Gastrocnemius medialis (tissue), 4 donors: ENCODE measurements at places on chromosomes 3 and 15. TPM values are rescaled to one million over a fixed set of nuclear protein-coding genes. Genes with fewer than 3 reads are reported as not detected.

DNA sequence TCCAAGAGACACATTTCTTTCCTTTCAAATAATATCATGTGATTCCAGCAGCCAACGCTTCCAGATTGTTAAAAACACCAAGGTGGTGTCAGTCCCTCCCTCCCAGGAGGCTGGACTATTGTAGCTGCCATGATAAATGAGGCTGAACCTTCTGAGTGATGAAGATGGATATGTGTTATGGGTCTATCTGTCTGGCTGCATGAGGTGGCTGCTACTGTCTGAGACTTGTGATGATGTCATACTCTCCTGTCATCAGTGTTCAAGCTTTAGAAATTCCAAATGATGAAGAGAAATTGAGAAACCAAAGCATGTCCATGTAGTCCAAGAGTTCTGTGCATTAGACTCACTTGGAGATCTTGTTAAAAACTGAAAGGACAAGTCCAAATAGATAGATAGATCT lies 683.0 kb downstream of the NTRK3 start:
- no peaks in the 10 kb centered on the region for H3K4me1 ChIP-seq
- no peak overlapping the region for H3K27ac ChIP-seq
- H3K4me3 ChIP-seq = no peak overlapping the region
- no peaks in the 10 kb centered on the region for H3K27me3 ChIP-seq

- H3K4me3 ChIP-seq = no peak overlapping the region
- H3K27ac ChIP-seq = no peak overlapping the region
- H3K36me3 ChIP-seq = no peaks in the 10 kb centered on the region
- DNase-seq = peak; percentile 20
Observed at GRCh38 chr3:131072845-131073244, 46.2 kb downstream of the NEK11 start.

GRCh38 chr3:193805448-193805847 lies 212.4 kb downstream of the OPA1 start:
- no peaks in the 10 kb centered on the region for H3K27me3 ChIP-seq
- H3K4me1 ChIP-seq = no peaks in the 10 kb centered on the region
- H3K27ac ChIP-seq = no peak overlapping the region
- DNase-seq = peak; percentile 22
- no peak overlapping the region for H3K4me3 ChIP-seq

DNA sequence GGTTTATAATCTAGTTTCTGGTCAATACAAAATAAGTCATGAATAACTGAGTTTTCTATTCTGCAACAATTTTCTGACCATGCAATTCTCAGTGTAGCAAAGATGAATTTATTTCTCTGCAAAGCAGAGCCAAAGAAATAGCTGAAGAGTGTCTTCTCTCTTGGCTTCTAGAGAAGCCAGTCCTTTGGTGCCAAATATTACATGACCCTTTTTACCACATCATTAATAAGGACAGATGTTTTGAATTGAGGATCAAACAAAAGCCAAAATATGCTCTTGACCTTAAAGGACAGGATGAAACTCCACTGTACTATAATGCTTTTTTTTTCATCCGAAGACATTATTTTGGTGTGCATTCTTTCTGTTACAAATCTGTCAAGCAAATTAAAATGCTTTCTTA lies 40.2 kb upstream of the OSTN start:
- H3K4me3 ChIP-seq = no peak overlapping the region
- H3K27ac ChIP-seq = no peak overlapping the region
- no peaks in the 10 kb centered on the region for H3K4me1 ChIP-seq
- DNase-seq = no peak

DNA sequence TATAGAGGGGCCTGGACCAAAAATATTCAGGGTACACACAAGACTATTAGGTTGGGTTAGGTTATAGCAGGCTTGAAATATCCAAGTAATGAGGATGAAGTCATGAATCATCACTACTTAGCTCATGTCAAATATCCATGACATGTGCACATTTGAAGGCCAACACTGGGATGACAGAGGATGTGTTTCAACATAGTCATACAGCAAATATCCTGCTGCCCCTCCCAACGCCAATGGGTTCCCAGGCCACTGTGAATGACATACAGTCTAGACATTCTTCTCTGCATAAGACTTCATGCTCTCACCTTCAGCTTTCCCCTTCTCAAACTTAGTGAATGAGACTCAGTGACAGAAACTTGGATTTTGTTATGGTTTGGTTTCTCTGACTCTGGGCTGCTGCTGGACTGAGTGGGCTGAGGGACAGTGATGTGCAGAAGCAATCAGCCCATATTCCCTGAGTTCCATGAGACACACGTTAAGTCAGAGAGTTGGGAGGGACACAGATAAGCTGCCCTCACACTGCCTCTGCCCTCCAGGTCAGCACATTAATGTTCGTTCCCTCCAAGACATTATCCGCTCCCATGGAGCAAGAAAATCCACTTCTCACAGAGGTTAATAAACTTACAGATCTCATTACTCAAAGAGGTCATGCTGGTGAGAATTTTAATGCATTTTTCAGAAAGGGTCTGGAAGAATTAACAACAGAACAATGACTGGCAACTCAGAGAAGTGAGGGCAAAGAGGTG lies 15.4 kb downstream of the HOMER2 start:
- peak overlapping the region; percentile 56 for H3K27ac ChIP-seq
- H3K36me3 ChIP-seq = no peaks in the 10 kb centered on the region

- no peak overlapping the region for H3K4me3 ChIP-seq
- H3K4me1 ChIP-seq = no peaks in the 10 kb centered on the region
- no peak for DNase-seq
- H3K36me3 ChIP-seq = no peaks in the 10 kb centered on the region
- no peak overlapping the region for H3K27ac ChIP-seq
Observed at GRCh38 chr3:56880720-56881575, 79.2 kb upstream of the ARHGEF3 start.

- no peak for DNase-seq
- no peaks in the 10 kb centered on the region for H3K36me3 ChIP-seq
- H3K27ac ChIP-seq = no peak overlapping the region
- H3K4me1 ChIP-seq = no peaks in the 10 kb centered on the region
Observed at GRCh38 chr3:7166460-7166859, 305.5 kb downstream of the GRM7 start.

DNA sequence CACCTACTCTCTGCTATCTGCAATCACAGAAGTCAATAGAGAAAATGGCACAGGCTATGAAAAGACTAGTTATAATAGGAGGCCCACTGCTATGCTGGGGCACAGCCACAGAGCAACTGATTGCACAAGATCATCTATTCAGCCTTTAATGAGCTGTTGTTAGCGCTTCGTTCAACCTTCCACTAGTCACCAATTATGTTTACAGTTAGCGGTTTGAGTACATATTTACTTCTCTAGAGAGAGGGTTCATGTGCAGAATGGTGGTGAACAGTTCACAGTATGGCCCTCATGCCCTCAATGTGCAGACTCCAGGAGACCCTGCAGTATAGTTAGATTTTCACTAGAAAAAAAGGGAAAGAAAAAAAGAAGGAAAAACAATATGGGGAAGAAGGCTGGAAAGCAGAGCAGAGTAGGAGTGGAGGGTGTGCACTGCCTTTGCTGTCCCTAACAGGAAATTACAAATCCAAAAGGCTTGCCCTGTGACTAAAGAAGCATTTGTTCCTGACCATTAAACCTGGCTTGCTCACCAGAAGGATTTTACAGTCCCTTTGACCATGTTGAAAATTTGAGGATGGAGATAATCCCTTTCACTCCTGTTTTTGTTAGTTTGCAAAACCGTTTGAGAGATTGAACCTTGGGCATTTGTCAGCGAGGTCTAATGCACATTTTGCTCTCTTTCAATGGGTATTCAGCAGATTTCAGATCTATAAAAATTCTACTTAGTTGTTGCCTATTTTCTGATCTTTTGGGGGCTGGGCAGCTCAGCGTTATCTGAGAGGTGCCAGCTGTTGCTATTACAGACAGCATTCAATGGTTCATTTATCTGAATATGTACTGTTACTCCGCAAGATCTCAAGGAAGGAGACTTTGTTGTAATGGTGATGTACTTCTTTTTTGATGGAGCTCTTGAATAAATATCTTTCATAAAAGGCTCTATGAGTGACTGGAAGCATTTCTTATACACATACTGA lies 296.1 kb downstream of the LSAMP start:
- H3K36me3 ChIP-seq = no peaks in the 10 kb centered on the region
- DNase-seq = no peak
- H3K27ac ChIP-seq = no peak overlapping the region

DNA sequence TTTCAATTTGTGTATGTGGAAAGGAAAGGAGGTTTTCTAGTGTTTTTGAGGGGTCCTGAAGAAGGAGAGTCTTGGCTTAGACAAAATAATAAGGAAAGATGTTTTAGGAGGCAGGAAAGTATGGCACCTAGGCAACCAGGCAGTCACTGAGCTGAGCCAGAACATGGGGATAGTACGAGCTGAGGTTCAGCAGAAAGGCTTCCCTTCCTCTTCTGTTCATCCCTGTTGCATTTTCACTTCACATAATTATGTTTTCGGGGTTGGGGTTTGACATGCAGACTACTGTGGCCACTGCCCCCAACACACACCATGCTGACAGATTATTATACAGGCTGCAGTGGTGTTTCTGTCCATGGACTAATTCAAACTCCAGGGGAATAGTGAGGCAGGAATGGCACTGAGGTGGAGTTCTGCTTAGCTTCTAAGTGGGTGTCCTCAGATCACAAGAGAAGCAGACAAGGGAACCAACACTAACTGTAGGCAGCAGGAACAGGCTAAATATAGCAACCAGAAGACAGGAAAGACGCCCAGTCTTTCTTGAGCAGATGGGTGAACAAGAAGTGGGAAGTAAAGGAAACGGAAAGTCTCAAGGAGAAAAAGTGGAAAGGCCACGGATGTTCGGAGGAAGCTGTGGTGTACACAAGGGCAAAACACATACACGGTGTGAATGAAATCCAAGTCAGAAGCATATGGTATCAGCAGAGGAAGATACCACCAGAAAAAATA lies 305.8 kb downstream of the PLCL2 start:
- H3K36me3 ChIP-seq = no peaks in the 10 kb centered on the region
- H3K4me1 ChIP-seq = peaks cover 45% of the 10 kb centered on the region
- peak; percentile 55 for DNase-seq
- H3K4me3 ChIP-seq = no peak overlapping the region
- H3K27ac ChIP-seq = peak overlapping the region; percentile 86

DNA sequence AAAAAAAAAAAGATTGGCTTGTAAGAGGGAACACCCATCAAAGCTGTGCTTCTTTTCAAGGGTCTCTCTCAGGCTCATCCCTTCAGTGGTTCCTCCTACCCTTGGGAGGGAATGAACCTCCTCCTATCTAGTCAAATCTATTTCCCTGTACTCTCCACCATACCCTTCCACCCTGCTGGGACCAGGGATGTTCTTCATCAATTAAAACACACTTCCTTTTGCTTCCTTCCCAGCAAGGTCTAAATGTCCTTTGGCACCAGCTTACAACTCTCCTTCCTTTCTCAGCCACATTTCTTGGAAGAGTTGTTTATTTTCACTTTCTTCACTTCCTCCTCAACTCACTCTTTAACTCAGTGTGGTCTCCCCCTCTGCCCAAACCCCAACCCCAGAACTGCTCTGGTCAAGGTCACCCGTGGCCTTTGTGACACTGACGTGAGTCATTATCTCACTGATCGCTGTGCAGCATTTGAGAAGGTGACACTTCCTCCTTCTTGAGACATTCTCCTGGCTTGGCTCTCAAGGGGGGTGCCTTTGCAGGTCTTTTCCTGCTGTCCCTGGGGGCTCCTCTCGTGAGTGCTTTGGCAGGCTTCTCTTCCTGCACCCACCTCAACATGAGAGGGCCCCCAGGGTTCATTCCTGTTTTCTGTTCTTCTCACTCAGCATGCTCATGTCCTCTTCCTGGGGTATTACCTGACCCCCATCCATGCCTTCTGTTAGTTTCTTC lies 210.5 kb upstream of the TLE3 start:
- no peaks in the 10 kb centered on the region for H3K36me3 ChIP-seq
- no peak overlapping the region for H3K27ac ChIP-seq
- no peaks in the 10 kb centered on the region for H3K27me3 ChIP-seq

DNA sequence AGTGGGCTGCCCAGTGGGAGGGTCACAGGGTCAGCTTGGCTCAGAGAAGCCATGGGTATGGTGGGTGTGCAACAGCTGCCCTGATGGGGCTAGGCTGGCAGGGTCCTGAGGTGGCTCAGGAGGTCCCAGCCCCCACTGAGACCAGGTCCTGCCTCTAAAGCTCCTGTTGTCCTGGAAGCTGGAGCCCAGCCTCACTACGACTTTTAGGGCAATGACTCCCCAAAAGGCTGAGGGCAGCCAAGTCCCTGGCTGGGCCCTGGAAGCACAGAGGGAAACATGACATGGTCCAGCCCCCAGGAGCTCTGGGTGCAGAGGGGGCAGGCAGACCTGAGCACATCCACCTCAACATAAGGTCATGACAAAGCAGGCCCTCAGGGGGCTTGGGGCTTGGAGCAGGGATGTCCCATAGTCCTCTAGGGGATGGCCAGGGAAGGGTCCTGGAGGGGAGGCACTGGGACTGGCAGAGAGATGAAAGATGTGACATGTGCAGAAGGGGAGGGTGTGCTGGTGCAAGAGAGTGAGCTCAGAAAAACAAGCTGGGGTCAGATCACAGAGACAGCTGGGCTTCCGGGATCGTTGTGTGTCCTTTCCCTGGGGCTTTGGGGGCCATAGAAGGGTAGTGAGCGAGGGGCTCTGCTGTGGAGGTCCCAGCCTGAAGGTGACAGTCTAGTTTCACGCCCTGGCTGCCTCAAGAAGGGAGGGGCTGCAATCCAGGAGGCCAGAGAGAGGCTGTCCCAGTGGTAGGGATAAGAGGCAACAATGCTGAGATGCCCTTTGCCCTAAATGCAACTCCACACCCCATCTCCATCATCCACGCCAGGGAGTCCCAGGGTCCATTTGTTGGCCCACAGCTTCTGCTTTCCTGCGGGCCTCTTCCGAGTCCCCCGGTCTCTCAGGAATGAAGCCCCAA lies 639 bp upstream of the ITIH3 start:
- H3K36me3 ChIP-seq = no peaks in the 10 kb centered on the region
- no peak overlapping the region for H3K27ac ChIP-seq

XCR1 gene
- total RNA-seq = not detected

PLAAT1 gene
- 25.0 TPM for total RNA-seq

GCSAM gene
- total RNA-seq = not detected
